Frontal cortex (tissue), 4 donors: ENCODE measurements at places on chromosomes 6 and 20.

DNA sequence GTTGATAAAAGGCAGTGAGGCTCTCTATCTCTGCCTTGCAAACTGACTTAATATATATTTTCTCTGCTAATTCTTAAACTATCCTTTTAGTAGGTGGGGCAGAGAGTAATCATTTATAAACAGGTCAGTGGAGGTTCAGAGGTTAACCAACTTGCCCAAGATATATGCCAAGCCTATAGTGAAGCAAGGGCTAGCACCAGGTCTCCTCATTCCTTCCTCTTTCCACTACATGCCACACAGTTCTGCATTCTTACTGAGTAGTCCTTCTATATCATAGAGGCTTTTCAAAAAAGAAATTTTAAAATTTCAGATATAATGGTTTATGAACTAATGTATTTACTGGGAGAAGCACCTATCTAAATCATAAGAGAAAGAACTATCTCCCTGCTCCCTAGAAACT lies 8.5 kb downstream of the ARG1 start:
- DNase-seq, result no peak

- no peak for DNase-seq
These were observed 33.1 kb upstream of the CNKSR3 start for GRCh38 chr6:154543628-154544027.

DNA sequence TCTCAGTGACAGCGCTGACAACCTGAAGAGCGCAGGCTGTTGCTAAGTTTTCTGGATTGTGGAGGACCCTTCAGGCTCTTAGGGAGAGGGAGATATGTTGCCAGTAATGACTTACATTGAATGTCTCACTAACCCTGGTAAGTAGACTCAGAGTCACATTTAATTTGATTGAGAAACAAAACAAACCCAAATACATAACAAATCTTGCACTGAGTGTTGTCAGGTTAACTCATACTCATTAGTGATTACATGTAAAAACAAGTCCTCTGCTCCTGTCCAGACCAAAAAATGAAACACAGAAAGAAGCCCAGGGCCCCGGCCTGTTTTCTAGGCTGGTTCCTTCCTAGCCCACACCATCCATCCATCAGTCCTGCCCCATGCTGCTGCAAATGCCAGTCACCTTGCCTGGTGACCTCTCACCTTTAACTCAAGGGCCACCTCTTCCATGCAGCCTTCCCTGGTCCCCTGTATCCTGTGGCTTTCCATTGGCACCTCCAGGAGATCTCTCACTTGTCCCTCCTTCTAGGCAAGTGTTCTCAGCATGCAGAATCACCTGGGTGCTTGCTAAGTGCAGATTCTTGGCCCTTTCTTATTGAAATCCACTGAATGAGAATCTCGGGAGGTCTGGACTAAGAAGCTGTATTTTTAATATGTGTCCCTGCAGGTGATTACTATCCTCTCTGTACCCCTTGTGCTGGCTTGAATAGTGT lies 34.7 kb upstream of the ERVFRD-1 start:
- DNase-seq, result no peak

DNA sequence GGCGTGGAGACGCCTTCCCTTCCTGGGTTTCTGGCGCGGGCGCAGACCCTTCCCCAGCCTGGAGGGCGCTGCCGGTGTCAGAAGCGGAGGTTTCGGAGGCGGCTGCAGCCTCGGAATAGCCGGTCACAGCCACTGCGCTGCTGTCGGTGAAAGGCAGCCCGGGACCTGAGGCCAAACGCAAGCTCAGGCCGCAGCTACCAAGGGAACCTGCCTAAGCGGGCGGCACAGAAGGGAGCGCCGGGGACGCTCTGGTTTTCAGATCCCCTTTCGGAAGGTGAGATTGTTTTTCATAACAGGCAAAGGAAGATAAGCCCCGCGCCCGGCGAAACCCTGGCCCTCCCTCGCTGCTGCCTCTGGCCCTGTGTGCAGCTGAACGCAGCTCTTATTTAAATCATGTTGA lies 116.5 kb downstream of the FAM120B start:
- no peak for DNase-seq

- no peak for DNase-seq
These were observed 11.5 kb downstream of the EIF2S2 start for GRCh38 chr20:34100576-34100975.

DNA sequence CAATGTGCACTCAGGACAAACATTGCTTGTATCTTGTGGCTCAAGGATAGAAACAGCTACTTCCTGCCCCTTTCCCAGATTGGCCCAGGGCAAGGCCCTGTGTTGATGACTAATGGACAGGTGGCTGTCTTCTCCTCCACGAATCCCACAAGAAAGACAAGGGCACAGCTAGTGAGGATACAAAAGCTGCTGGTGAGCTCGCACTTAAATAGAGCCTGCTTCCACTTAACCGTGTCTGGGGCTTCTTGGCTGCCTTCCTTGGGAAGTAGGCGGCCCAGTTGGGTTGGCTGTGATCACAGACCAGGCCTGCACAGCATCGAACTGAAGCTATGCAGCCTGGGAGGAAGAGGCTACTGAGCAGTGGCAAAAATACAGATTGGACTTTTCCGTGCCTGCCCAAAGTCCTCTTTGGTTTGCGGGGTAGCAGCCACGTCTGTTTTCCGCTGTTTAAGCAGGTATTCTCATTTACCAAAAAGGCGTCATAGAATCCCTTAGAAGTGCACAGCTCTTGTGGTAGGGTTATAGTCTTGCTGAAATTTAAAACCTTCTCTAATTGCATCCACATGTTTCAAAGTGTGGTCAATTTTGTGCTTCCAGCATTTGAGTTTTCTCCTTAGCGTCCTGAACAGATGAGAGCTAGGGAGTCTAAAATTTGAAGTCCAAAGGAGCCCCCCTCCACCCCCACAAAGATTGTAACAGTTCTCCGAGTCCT lies 23.0 kb upstream of the NAA20 start:
- DNase-seq, result no peak

DNA sequence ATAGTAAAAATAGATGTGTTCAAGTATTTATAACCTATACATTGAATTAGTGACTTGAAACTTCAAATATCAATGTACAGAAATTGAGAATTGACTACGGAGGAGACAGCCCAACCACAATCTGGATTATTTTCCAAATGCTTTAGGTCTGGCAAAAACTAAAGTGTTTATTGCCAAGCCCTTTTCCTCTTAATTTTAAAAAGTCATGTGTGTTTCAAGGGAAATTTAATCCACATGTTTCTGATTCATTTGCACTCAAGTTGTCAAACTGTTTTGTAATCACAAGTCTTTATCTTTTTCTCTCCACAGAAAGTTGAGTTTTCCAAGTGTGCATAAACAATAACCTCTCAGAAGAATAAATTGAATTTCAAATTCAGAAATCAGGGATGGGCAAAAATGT lies 350.8 kb upstream of the RSPO3 start:
- no peak for DNase-seq

DNA sequence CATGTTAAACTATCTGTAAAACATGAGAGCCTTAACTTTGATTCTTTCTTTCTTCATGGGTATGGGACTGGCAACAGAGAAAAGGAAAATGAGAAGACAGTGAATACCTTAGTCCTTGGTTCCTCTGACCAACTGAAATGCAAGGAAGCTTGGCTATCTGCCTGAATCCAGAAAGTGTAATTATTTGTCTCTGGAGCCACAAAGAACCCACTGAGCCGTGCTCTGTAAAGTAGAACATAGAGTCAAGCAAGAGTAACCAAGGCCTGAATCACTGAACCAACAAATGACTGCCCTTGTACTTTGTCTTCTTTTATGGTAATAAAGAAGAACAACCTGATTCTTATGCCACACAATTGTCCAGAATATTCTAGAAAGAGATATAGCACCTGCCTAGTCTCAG lies 27.6 kb downstream of the PKHD1 start:
- no peak for DNase-seq
